Common myeloid progenitor, CD34-positive (primary cell): ENCODE measurements at places on chromosomes 7 and 10.
A peak's percentile ranks its signal among the peaks of the same experiment; 100 is the strongest.

DNA sequence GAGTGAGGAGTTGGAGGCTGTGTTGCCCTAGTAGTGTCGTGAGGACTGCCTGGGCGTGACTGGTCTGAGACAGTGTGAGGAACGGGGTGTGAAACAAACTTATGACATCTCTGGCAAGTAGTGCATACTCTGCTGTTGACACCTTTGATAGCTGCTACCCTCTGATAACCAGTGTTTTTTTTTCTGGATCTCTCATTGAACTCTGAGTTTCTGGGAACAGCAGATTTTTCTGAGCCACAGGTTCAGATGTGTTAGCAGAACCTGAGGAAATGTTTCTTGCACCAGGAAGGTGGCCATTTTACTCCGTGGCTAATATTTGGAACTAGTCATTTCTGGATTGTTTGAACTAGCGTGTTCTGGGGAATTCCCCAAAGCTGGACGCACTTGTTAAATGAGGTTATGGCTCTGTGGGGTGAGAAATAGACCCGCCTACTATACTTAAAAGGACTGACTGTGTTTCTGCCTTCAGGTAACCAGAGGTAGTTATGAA lies 52.9 kb downstream of the AUTS2 start:
- no peak overlapping the region for H3K4me3 ChIP-seq
- H3K27me3 ChIP-seq = no peaks in the 10 kb centered on the region
- peaks cover 23% of the 10 kb centered on the region for H3K4me1 ChIP-seq

- no peaks in the 10 kb centered on the region for H3K4me1 ChIP-seq
- H3K36me3 ChIP-seq = no peaks in the 10 kb centered on the region
- DNase-seq = no peak
- H3K27me3 ChIP-seq = no peaks in the 10 kb centered on the region
- H3K27ac ChIP-seq = no peak overlapping the region
Measured at GRCh38 chr10:60352105-60352504, 37.6 kb downstream of the ANK3 start.

GRCh38 chr10:109205929-109206585 lies 717.3 kb downstream of the XPNPEP1 start:
- no peaks in the 10 kb centered on the region for H3K27me3 ChIP-seq
- no peaks in the 10 kb centered on the region for H3K36me3 ChIP-seq
- no peak overlapping the region for H3K27ac ChIP-seq
- no peak overlapping the region for H3K4me3 ChIP-seq
- no peak for DNase-seq

DNA sequence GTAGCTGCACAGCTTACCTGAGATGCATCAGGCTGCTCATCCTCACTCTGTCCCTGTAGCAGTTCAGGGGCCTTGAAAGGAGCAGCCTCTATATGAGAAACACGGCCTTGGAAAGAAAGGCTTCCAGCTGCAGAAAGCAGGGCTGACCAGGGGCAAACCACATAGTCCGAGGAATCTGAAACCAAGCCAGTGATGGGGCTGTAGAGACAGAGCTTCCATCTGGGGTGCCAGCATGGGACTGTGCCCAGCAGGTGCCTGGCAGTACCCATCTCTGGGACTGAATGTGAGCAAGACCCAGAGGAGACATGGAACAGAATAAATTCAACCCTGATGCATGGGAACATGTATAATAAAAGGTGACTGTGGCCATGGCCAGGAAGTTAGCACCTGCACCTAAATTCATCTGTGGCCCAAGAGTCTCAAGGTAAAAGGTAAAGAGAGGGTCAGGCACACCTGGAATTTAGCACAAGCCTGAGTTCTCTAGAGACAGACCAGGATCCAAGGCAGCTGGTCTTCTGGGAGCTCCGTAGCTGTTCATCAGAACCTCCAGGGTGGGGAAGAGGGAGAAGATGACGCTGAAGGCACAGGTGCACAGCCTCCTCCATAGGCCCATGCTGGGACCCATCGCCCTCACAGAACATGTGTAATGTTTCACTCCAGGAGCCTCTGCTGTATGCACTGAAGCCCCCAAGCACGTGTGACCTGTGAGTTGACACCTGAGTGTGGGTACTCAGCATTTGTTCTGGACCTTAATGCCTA lies 25.3 kb downstream of the FRMPD2 start:
- no peak for DNase-seq
- H3K36me3 ChIP-seq = no peaks in the 10 kb centered on the region
- no peak overlapping the region for H3K27ac ChIP-seq
- no peaks in the 10 kb centered on the region for H3K4me1 ChIP-seq
- H3K4me3 ChIP-seq = no peak overlapping the region

- H3K27ac ChIP-seq = no peak overlapping the region
- no peak for DNase-seq
- H3K4me1 ChIP-seq = no peaks in the 10 kb centered on the region
- no peaks in the 10 kb centered on the region for H3K27me3 ChIP-seq
- no peak overlapping the region for H3K4me3 ChIP-seq
Measured at GRCh38 chr10:65367706-65368105, 1558.1 kb upstream of the LRRTM3 start.

GRCh38 chr7:33946094-33946699 lies 40.9 kb downstream of the BMPER start:
- H3K4me3 ChIP-seq = no peak overlapping the region
- DNase-seq = no peak
- H3K27ac ChIP-seq = no peak overlapping the region
- no peaks in the 10 kb centered on the region for H3K36me3 ChIP-seq
- no peaks in the 10 kb centered on the region for H3K27me3 ChIP-seq
- H3K4me1 ChIP-seq = no peaks in the 10 kb centered on the region

DNA sequence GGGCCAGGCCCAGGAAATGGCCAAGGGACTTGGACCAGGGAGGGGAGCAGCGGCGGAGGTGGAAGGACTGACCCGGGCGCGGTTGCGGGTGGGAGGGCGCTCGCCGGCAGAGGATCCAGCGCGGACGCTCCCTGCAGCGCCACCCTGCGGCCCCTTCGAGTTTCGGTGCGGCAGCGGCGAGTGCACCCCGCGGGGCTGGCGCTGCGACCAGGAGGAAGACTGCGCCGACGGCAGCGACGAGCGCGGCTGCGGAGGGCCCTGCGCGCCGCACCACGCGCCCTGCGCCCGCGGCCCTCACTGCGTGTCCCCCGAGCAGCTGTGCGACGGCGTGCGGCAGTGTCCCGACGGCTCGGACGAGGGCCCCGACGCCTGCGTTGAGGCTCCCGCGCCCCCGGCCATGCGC lies 16.8 kb upstream of the ZNF467 start:
- H3K4me3 ChIP-seq = peak overlapping the region; percentile 53
- no peaks in the 10 kb centered on the region for H3K36me3 ChIP-seq
- no peak overlapping the region for H3K27ac ChIP-seq

GRCh38 chr10:74439213-74439612 lies 288.2 kb downstream of the ADK start:
- H3K27me3 ChIP-seq = no peaks in the 10 kb centered on the region
- H3K27ac ChIP-seq = no peak overlapping the region
- H3K36me3 ChIP-seq = peaks cover 3% of the 10 kb centered on the region
- H3K4me3 ChIP-seq = no peak overlapping the region
- DNase-seq = peak; percentile 8
- no peaks in the 10 kb centered on the region for H3K4me1 ChIP-seq

DNA sequence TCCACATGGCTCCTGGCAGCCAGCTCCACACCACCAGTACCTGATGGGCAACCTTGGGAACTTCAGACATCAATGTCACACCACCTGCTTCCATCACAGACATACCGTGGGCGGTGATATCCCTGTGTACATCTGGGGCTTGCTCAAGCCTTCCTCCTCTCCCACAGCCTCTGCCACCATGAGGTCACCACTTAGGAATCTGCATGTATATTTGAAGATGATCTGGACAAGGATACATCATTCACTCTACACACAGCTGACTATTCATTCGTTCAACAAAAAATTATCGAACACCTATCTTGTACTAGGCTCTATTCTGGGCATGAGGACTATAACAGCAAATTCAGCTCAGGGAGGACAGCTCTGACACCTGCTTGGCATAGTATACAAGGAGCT lies 6.8 kb downstream of the DLG5 start:
- no peaks in the 10 kb centered on the region for H3K4me1 ChIP-seq
- peaks cover 5% of the 10 kb centered on the region for H3K27me3 ChIP-seq
- H3K4me3 ChIP-seq = no peak overlapping the region
- no peak for DNase-seq
- no peak overlapping the region for H3K27ac ChIP-seq

DNA sequence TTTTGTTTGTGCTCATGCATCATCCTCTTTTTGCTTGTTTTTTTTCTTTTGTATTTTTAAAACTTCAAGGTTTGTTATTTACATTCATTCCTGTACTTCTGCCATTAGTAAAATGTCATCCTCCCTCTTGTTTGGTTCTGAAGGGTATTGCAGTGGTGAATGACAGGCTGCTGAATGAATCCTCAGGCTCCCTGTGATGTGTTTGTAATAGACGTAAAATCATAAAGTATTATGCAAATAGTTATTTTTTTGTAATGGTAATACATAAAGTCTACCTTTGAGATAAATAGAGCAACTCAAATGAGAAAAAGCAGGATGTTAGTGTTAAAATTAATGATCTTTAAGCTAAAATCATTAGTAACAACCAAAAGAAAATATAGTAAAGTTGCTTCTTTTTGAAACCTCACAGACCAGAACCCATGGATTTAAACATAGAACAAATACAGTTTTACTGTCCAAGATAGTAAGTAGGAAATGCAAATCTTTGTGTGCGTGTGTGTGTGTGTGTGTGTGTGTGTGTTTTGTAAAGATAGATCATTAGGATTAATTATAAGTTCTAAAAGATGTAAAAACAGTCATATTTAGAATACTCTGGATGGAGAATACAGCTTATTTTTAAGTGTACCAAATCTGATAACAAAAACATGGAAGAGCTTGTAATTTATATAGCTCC lies 4.5 kb downstream of the GLCCI1 start:
- DNase-seq = no peak
- H3K4me3 ChIP-seq = no peak overlapping the region
- H3K27me3 ChIP-seq = no peaks in the 10 kb centered on the region

GRCh38 chr10:114810926-114811325 lies 10.7 kb upstream of the FHIP2A start:
- H3K27me3 ChIP-seq = no peaks in the 10 kb centered on the region
- H3K4me3 ChIP-seq = no peak overlapping the region
- no peaks in the 10 kb centered on the region for H3K36me3 ChIP-seq
- DNase-seq = no peak
- no peaks in the 10 kb centered on the region for H3K4me1 ChIP-seq

DNA sequence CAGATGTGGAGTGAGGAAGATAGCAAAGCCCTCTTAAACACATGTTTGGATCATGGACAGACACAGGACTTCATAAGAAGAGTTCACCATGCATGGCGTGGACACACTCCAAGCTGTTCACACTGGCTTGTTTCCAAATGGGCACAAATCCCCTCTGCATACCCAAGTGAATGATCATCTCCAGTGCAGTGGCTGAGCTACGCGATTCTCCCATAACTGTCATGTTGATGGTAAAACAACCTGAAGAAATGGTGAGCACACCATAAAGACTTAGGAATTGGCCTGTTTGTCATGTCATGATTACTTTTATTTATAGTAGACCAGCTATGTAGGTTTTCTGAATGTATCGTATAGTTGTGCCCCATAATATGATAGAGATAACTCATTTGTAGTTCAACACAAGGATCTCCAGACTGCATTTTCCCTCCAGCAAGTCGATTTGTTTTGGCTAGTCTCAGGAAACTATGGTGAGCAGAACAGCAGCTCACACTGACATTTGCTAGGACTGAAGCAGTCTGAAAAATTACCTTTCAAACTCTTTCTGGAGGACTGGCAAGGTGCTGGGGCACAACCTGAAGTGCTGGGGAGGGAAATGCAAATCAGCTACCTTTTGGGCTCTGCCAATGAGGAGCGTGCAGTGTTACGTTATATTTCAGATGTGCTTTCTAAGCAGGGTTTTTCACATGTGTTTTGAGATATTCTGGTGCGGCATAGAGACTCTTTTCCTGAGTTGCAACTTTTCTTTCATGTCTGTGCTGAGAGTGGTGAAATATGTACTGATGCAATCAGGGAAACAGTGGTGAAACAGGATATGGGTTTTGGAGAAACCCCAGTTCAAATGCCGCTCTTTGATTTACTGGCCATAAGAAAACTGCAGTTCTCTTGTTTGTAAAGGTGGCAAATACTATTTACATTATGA lies 629.6 kb upstream of the DPP6 start:
- H3K27ac ChIP-seq = no peak overlapping the region
- no peaks in the 10 kb centered on the region for H3K27me3 ChIP-seq
- no peaks in the 10 kb centered on the region for H3K36me3 ChIP-seq
- no peak for DNase-seq
- H3K4me3 ChIP-seq = no peak overlapping the region

DNA sequence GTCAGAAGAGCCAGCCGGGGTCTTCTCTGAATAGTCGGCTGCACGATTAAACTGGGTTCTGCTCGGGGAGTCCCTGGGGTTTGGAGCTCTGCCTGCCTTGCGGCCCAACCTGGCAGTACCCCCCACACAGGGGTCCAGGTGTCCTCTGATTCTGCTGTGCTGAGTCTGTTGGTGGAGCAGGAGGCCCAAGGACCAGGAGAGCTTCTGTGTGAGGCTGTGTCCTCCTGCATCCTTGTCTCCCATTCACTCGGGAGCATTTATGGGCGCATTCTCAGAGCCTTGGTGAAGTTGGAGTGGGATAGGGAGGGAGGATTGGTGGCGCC lies 14.2 kb downstream of the INPP5A start:
- H3K27me3 ChIP-seq = no peaks in the 10 kb centered on the region
- no peak for DNase-seq

DNA sequence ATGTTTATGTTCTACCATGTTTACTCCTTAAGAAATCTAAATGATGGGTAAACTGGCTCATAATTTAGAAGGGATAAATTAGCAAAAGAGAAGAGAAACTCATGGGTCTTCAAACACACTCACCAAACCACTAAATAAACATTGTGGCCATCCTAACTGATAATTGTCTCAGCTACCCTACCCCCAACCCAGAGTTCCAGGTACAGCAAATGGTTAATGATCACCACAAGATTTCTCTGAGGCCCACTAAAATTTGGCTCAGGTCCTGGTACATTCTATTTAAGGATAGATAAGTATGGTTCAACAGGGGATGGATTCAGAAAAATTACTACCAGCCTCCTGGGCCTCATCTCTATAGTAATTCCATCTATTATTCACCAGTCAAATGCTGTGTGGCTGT lies 21.4 kb downstream of the SLC25A13 start:
- H3K4me1 ChIP-seq = peaks cover 7% of the 10 kb centered on the region
- H3K27ac ChIP-seq = no peak overlapping the region
- no peak overlapping the region for H3K4me3 ChIP-seq
- no peaks in the 10 kb centered on the region for H3K27me3 ChIP-seq
- peaks cover 5% of the 10 kb centered on the region for H3K36me3 ChIP-seq

DNA sequence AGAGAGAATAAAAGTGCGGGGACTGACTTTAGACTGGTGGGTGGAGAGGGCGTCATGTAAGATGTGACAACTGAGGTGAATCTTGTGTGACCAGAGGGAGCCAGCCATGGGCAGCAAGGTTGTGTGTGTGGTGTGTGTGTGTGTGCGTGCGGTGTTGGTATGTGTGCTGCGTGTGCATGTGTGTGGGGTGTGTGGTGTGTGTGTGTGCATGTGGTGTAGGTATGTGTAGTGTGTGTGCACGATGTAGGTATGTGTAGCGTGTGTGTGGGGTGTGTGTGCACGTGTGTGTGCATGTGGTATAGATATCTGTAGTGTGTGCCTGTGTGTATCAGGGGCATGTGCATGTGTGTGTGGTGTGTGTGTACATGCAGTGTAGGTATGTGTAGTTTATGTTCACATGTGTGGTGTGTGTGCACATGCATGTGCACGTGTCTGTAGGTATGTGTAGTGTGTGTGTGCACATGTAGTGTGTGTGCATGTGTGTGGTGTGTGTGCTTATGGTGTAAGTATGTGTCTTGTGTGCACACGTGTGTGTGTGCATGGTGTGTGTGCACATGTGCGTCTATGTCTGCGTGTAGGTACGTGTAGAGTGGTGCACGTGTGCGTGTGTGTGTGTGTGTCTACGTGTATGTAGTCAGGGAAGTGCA lies 312.3 kb upstream of the MKI67 start:
- no peak overlapping the region for H3K4me3 ChIP-seq
- H3K36me3 ChIP-seq = no peaks in the 10 kb centered on the region
- peaks cover 13% of the 10 kb centered on the region for H3K27me3 ChIP-seq
- no peaks in the 10 kb centered on the region for H3K4me1 ChIP-seq
- no peak for DNase-seq
